ENCODE measurements at places on chromosomes 2 and 18.

DNA sequence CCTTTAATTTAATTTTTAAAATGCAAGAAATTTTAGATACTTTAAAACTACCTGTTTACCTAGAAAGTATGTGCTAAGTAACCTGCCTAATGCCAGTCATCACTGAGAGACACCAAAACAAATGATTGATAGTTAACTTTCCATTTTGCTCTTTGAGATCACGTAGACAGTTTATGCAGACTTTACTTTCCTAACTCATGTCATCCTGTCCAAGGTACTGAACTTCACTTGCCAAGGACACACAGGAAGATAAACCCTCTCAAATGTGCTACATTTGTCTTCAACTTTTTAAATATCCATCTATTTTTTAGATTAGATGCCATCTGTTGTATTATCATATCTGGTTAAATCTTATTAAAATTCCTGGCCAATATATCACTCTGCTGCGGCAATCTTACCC lies 20.1 kb upstream of the SCN1A start:
- DNase-seq = no peak

- DNase-seq = peak; percentile 15
Observed at GRCh38 chr18:75070625-75071483, 138.1 kb downstream of the PTGR3 start.

GRCh38 chr18:55246278-55246677 lies 287.0 kb upstream of the CCDC68 start:
- DNase-seq = no peak

GRCh38 chr2:130353291-130354138 lies 2.3 kb upstream of the PTPN18 start:
- no peak for DNase-seq

GRCh38 chr2:232375164-232375563 lies 3.4 kb upstream of the ALPP start:
- DNase-seq = no peak
